Hematopoietic multipotent progenitor cell treated with erythropoietin and hydrocortisone succinate and interleukin-3 and kit ligand, for 8 days (in vitro differentiated cells): ENCODE measurements at places on chromosomes 2 and 18.

- no peak for DNase-seq
Observed at GRCh38 chr2:232574674-232575403, 24.4 kb downstream of the EIF4E2 start.

GRCh38 chr18:13218368-13218991 is at the start of gene LDLRAD4:
TSS of gene LDLRAD4 (plus strand) at chr18:13218760.
- DNase-seq, result peak; percentile 49

DNA sequence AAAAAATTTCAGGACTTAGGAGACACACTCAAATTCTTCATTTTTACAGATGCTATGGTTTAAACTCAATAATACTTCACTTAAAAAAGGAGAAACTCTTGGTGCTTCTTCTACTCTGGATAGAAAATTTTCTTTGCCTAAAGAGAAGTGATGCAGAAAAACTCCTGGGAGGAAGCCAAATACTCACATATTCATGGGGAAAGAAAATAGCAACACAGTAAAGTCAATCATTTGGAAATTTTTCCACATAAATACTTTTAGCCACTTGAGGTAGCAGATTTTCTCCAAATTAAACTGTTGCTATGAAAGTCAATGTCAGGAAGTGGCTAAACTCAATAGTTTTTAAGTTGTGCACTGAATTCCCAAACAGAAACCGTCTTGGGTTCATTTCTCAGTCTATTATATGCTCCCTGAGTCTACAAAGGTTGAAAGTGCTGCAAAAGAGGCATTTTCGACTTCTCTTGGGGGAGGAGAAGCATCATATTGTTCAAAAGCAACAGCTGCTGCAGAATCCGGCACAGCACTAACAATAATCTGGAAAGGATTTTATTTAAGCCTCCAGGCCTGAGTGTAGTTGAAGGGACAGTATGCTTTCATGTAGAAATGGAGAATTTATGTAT is 81.1 kb downstream of the UPP2 start:
- no peak for DNase-seq

GRCh38 chr2:191637182-191638078 is 40.5 kb upstream of the NABP1 start:
- DNase-seq, result peak; percentile 80

DNA sequence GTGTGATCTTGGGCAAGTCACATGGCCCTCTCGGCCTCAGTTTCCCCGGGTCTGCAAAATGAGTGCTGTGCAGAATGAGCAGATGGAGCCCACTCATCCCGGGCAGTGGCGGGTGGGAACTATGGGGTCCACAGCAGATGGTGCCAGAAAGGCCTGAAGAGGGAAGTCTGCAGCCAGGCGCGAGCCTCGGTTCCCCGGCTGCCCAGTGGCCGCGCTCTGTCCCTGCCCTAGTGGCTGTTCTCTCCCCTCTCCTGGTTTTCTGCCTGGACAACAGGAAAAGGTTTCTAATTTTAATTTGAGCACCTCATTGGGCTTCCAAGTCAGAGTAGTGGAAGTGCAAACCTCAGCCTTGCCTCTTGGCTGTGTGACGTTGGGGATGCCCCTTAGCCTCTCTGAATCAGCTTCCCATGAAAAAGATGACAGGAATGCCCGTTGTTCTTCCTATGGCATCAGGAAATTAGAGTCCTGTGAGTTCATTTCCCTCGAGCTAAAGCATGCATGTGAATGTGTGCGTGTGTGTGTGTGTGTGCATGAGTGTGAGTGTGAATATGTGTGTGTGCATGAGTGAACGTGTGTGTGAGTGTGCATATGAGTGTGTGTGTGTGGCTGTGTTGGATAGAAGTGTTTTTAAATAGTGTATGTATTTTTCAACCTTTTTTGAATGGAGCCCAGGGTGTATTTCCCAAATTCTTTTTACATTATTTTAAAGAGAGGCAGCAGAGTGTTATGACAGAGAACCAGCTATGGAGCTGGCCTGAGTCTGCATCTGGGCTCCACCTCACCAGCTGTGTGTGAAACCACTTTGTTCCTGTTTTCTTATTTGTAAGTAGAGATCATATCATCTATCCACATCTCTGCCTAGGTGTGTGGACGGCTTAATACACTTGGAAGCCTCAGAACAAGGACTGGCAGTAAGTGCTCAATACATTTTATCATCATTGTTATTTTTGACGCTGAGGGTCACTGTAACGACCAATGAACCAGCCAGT is 41.3 kb downstream of the RRM2 start:
- no peak for DNase-seq

DNA sequence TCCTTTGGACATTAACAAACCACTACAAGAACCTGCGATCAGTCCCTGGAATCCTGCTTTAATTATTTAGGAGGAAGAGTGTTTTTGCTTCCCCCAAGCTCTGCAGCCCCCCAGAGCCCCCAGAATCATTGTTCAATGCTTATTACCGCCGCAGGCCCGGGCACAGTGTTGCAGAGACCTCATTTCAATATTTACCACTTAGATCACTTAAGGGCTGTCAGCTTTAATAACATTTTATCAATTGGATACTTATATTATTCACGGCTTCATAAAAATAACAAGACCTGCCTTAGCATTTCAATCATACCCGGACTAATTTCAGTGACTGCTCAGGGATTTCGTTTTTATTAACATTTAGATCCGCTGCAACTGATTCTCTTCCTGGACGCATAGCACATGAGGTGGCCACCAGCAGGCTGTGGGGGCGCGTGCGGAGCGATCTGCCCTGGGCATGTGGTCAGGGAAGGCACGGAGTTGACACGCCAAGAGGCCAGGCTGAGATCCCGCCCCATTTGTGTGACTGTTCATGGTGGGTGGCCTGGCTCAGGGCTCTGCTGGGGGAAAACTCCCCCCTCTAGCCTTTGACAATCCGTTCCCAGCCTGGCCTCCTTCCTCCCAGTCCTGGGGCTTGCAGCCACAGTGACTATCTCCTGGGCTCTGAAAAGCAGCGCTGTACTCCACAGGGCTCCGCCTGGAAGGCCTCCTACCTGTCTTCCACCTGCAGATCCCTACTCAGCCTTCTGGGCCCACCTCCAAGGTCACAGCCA is 267.6 kb downstream of the SRBD1 start:
- DNase-seq, result no peak

DNA sequence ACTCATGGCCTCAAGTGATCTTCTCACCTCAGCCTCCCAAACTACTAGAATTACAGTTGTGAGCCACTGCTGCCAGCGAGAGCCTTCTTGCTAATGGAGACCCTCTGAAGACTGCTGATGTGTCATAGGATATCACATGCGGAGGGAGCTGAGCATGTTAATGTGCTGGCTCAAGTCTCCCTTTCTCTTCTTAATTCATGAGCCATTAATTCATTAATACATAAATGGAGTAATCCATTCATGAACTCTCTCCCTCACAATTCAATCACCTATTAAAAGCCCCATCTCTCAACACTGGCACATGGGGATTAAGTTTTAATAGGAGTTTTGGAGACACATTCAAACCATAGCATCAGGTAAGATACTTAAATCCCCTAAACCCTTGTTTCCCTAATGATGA is 54.8 kb downstream of the SYT4 start:
- no peak for DNase-seq

- DNase-seq, result no peak
Observed at GRCh38 chr18:45343365-45343764, 271.9 kb upstream of the SLC14A2 start.

DNA sequence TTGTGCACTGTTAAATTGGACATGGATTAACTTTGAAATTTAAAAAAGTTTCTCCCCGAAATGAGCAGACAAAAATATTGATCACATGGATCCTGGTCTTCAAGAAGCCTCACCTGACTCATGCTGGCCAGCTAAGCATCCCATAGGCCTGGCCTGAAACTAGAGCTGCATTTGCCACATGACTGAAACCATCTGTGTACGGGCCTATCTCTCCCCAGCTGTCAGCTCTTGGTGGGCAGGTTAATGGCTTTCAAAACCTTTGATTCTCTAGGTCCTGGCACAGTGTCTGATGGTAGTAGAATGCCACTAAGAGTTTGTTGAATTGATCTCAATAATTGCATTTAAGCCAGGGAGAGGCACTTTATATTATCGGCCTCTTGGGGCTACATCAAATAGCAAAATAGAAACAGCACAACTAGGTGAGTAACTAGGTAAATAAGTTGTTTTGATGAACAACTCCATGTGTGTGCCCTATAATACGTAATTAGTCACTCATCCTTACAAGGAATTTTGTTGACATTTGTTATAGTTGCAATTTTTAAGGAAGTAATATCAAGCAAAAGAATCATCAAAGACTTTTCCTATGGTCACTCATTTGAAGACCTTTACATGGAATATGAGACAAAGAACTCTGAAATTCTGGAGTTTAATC is 251.1 kb downstream of the SP3 start:
- DNase-seq, result no peak

GRCh38 chr2:239142296-239142695 is 258.5 kb downstream of the HDAC4 start:
- DNase-seq, result no peak
